ENCODE measurements at places on chromosomes 12 and 14.

DNA sequence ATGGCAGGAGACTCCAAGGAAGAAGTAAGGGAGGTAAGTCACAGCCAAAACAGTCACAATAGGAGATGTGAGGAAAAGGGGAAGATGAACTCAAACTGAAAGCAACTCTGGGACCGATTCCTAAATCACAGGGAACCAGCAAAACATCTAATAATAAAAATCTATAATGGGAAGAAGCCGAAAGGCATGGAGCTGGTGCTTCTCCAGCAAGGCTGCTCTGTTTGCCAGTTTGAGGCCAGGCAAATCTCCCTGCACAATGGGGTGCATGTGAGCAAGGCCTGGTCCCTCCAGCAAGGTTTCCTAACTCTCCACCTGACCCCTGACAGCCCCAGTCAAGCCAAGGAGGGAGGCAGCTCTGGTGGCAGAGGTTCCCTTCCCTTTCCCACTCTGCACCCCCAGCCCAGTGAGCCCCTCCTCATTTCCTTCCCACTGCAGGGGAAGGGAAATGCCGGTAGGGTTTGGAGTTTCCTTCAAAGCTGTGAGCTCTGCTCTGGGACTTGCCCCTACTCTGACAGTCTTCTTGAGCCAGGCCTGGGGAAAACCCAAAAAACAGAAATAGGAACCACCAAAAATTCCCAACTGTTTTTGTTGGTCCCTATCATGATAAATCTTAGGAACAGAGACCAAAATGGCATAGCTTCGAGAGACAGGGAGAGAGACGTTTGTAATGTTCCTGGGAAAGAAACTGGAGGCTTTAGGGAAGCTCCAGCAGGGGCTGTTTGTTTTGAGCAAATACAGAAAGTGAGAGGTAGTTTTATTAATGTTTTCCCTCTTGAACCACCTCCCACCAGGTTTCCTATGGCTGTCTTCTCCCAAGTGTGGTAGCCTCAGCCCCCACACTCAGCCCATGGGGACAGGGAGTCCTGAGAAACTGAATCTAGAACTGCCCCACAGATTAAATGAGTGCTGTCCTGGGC lies 34.6 kb downstream of the FMNL3 start:
- no peak for DNase-seq

DNA sequence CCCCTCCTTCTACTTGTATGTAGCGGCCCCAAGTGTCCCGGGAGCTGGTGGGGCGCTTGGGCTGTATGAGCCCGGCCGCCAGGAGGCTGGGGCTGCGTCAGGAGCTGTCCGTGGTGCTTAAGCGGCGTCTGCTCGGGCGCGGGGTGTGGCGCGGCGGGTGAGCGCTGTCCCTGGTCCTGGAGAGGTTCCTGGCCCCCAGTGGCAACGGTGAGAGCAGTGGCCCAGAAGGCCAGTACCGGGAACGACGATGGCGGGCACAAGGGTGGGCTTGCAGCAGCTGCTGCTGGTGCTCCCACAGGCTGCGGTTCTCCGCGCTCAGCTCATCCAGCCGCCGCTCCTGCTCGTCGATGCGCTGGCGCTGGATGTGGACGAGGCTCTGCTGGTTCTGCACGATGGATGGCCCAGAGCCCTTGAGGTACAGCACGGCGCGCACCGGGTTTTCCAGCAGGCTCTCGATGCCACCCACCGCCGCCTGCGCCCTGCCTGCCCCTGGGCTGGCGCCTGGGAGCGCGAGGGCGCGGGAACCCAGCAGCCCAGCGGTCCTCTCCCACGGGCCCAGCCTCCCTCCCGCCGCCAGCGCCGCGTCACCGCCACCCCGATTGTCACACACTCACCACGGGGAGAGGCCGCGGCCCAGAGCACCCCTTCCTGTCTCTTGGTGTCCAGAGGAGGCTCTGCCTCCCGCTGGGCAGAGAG lies 41.9 kb upstream of the FKBP4 start:
- peak; percentile 51 for DNase-seq

GRCh38 chr14:50786751-50787464 lies 44.1 kb downstream of the NIN start:
- DNase-seq = no peak

GRCh38 chr14:65225299-65226159 lies 123.2 kb upstream of the MAX start:
- no peak for DNase-seq

DNA sequence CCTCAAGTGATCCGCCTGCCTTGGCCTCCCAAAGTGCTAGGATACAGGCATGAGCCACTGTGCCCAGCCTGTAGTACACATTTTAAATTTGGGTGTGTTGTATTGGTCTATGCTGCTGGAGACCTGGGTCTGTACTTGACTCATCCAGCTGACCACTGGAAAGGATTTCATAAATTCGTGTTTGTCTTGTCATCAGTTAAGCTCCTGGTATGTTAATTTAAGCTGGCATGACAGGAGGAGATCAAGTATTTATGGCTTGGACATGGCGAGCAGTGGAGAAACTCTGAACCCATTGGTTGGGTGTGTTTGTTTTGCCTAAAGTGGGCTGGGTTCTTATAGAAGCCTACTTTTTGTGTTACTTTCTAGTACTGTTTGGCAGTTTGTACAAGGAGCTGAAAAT lies 24.2 kb downstream of the YY1 start:
- DNase-seq = no peak

DNA sequence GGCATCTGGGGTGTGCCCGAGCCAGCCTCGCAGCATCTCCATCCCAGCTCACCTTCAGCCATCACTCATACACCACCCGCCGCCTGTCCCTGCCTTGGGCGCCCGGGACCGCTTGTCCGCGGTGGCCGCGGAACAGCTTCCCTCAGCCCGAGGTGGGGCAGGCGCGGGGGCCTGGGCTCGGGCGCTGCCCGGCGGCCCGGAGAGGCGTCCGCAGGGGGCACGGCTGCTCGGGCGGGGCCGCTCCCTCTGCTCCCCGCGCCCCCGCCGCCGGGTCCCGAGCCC lies 430 bp downstream of the SLC41A2 start:
- peak; percentile 15 for DNase-seq

GRCh38 chr12:6268484-6269157 lies 41.9 kb upstream of the PLEKHG6 start:
- DNase-seq = no peak

GRCh38 chr12:106171117-106171750 lies 32.5 kb upstream of the NUAK1 start:
- no peak for DNase-seq

DNA sequence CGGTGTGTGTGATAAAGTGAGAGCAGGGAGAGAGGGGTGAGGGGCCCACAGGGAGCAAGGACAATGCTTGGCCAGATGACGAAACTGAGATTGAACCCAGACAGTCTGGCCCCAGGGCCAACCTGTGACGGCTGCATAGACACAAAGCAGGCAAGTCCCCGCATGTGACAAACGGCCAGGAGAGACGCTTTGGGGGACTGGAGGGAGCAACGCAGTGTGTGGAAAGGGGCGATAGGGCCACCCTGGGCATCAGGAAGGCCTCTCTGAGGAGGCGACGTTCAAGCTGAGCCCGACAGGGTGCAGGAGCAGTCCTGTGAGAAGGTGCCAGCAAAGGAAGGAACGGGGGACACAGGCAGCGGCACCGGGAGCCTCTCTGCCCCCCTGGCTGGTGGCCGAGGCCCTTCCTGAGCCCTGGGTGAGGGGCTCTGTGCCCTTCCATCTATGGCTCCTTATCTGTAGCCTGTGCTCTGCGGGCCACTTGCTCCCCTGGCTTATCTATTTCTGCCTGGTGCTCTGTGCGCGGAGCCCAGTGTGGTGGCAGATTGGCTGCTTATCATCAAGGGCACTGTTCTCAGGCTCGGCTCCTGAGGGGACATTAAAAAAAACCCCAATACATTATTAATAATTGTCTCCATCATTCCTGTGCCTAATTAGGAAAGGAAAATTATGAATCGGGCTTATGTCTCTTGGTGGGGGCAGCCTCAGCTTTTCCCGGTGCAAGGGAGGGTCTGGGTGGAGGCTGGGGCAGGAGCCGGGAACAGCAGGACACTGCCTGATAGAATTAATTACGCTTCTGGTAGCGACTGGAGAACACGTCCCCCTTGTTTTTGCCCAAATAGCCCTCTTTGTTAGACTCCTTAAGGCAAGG lies 39.8 kb downstream of the PRIMA1 start:
- DNase-seq = no peak

DNA sequence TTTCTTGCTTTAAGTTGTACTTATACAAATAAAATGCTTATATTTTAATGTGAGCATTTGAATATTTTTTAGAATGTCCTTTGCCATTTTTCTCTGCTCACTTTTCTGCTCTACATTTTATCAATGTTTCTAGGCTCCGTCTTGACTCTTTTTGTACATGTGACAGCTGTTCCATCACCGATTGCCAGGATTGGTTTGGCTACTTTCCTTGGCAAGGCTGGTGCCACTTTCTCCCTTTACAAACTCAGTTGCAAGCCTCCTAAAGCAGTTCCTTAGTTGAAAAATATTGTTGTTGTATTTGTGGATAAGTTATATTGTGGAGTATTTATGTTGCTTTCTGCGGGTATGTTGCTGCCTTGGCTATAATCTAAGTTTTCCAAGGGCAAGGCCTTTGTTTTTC lies 63.4 kb downstream of the DACT1 start:
- no peak for DNase-seq

DNA sequence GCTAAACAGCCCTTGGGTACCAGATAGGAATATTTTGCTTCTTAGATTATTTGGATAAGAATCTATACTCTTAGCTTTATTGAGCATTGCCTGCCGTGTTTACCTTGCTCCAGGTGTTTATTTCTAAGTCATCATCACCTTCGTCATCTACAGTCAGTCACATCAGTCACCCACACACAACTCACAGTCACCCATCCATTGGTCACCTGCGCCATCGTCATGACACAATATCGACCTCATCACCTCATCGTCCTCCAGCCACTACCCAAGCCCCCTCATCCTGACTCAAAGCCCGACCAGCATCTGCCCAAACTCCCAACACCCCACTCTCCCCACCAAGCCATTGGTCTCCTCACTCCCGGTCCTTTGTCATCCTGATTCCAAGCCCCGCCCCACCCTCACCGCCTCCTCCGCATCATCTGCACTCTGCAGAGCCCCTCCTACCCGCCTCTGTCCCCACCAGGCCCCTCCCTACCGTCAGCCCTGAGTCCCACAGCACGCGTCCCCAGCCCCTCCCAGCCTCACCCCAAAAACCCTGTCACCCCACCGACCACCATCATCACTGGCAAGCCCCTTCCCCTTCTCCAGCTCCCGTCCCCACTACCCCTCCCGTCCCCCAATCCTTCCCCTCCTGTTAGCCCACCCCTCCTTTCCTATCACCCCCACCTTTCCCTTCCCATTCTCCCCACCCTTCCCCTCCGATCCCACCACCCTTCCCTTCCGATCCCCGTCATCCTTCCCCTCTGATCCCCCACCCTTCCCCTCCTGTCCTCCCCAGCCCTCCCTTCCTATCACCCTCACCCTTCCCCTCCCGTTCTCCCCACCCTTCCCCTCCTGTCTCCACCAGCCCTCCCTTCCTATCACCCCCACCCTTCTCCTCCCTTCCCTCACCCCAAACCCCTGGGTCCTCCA lies 9.8 kb downstream of the DLK1 start:
- no peak for DNase-seq

DNA sequence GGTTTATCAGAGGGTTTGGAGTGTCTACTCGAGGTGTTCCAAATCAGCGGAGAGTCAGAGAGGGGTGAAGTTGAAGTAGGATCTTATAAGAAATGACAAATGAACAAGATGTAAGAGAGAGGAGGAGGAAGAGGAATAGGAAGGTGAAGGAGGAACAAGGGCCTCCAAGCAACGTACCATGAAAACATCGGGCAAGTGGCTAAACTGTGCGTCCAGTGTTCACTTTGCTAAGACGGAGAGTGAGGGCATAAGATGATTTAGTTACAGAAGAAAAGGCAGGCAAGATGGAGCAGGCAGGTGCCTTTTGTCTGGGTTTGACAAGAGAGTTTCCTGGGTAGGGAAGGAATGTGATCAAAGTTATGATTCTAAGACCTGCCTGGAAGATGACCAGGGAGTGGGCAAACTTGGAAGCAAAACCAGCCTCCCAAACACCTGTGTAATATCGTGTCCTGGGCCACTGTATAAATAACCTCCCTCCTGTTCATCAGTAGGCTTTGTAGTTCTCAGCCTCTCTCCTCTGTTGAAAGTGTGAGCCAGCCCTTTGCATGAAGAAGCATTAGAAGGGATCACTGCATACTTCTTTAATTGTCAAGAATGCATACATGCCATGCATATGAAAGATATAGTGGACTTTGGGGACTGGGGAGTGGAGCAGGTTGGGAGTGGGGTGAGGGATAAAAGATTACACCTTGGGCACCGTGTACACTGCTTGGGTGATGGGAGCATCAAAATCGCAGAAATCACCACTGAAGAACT lies 111.4 kb downstream of the ZFP36L1 start:
- DNase-seq = no peak

DNA sequence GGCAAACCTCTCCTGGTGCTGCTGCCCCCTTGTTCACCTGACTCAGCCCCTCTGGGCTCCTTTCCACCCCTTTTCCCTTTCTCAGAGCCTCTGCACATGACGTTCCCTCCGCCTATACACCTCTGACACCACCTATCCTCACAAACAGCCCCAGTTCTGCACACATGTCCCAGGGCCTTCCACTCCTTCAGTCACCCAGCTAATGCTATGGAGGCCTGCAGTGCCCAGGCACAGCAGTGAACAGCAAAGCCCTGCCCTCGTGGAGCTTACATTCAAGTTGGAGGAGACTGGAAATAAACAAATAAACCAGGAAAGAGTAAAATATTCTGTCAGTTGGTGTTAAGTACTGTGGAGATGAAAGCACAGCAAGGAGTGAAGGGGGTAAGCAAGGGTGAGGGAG lies 38.5 kb upstream of the MDM1 start:
- DNase-seq = no peak

DNA sequence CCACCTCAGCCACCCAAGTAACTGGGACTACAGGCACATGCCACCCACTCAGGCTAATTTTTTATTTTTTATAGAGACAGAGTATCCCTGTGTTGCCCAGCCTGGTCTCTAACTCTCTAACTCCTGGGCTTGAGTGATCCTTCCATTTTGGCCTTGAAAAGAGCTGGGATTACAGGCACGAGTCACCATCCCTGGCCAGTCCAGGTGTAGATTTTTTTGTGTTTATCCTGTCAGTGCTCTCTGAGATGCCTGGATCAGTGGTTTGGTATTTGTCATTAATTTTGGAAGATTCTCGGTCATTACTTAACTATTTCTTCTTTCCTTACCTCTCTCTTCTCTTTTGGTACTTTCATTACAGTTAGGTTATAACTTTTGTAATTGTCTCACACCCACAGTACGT lies 5.3 kb upstream of the HIF1A start:
- DNase-seq = no peak

GRCh38 chr12:103964805-103965204 lies 867 bp upstream of the TDG start:
- DNase-seq = no peak

DNA sequence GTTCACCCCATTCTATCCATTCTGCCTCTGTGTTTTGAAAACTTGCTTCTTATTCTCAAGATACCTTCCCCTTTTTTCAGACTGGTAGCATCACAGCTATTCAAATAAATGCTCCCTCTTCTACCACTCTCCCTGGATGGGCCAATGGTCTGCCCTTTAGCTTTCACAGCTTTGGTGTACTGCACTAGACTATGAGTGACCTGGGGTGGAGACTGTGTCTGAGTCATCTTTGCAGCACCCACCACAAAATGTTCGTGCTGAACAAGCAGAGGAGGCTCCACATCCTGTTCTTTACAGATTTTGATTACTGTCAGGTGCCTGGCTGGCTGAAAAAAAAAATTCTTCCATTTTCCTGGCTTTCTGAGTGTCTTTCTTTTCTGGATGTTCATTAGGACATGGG lies 1104.1 kb upstream of the TMEM132C start:
- DNase-seq = no peak

GRCh38 chr12:98238515-98239130 lies 276.8 kb upstream of the TMPO start:
- no peak for DNase-seq

- DNase-seq = no peak
These were observed 22.8 kb downstream of the MMP17 start for GRCh38 chr12:131850856-131851559.
